ENCODE measurements at places on chromosomes 11 and 22.
A peak's percentile ranks its signal among the peaks of the same experiment; 100 is the strongest.

DNA sequence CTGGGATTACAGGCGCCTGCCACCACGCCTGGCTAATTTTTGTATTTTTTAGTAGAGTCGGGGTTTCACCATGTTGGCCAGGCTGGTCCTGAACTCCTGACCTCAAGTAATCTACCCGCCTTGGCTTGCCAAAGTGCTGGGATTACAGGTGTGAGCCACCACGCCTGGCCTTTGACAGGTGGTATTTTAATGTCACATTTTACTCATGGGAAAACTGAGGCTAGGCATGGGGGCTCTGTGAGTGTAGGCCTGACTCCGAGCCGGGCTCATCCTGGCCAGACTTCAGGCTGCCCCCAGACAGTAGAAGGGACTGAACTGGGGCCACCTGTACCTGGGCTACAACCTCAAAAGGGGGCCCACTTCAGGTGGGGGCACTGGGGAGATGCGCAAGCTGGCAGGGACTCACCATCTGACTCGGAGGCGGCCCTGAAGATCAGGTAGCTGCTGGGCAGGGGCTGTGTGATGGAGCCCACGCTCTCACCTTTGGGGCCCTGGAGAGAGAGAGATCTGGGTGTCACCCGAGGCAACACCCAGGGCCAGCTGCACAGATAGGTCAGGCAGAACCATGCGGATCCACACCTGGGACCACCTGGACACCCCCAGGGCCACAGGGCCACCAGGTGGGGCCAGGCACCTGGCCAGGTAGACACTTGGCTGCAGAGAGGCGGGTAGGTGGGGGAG is 45.8 kb downstream of the OSBPL5 start:
- no peak for DNase-seq

GRCh38 chr11:44133335-44133946 is 38.0 kb downstream of the EXT2 start:
- DNase-seq, result no peak

GRCh38 chr11:73288873-73289707 is 17.0 kb downstream of the P2RY6 start:
- DNase-seq, result peak; percentile 96

DNA sequence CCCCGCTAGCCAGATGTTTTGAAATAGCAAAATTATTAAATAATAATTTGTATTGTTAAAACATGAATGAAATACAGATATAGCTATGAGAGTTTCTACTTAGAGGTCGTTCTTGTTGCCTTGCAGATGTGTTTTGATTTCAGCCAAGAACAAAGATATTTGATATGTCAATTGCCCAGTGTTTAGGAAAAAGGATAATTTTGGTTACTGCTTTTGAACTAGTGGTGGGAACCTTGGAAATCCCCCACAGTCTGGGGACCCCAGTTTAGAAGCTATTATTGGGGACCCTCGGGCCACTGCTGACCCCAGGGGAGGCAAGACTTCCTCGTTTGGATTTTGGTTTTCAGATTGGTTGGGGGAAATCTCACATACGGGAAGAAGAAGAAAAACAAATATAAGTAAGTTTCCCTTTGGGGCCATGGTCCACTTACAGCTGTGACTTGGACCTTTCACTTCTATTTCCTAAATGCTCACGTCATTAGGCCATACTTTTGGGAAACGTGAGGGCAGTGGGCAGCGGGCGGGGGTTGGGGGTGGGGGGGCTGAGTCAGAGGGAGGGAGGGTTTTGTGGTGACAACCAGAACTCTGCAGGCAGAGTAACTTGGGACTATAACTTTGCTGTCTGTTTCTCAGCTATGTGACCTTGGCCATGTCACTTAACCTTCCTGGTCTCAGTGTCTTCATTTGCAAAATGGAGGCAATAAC is 37.0 kb downstream of the LDLRAD3 start:
- no peak for DNase-seq

- DNase-seq, result no peak
Observed at GRCh38 chr22:20013382-20013871, 3.2 kb downstream of the ARVCF start.

DNA sequence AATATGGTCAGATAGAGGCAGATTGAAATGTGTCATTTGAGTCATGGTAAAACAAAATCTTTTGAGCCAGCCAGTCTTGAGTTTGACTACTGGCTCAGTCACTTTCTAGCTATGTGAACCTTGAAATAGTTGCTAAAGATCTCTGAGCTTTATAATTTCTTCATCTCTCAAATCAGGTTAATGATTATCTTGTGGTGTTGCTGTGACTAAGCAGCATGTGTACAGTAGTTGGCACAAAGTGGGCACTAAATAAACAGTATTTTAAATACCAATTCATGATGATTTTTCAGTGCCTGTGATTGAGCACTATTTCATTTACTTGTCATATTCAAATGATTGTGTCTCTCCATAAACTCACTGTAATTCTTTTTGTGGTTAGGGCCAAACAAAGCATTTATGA is 70.8 kb downstream of the RAB38 start:
- peak; percentile 89 for DNase-seq

- DNase-seq, result no peak
Observed at GRCh38 chr11:110130642-110131238, 37.5 kb downstream of the ZC3H12C start.

GRCh38 chr11:60454212-60454611 is 1.4 kb upstream of the MS4A1 start:
- no peak for DNase-seq

- no peak for DNase-seq
Observed at GRCh38 chr22:35660291-35661127, 12.3 kb downstream of the APOL6 start.

DNA sequence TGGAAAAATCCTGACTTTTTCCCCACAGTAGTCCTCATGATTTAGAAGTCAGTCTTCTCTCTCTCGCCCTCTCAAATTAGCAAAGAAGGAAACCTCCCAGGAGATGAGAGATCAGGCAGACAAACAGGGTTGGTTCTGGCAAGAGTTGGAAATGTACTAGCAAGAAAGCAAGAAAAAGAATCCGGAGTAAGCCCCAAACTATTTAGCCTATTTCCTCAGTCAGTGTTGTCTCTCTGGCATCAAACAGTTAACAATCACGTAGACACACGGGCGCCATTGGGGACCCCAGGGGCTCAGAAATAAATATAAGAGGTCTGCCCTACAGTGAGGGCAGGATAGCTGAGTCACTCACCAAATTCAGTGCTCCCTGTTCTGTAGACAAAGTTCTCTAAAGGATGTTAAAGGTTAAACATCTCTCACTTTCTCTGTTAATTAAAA is 4.7 kb downstream of the C11orf52 start:
- DNase-seq, result no peak

- no peak for DNase-seq
Observed at GRCh38 chr11:63761188-63761587, 7.4 kb downstream of the ZFTA start.

DNA sequence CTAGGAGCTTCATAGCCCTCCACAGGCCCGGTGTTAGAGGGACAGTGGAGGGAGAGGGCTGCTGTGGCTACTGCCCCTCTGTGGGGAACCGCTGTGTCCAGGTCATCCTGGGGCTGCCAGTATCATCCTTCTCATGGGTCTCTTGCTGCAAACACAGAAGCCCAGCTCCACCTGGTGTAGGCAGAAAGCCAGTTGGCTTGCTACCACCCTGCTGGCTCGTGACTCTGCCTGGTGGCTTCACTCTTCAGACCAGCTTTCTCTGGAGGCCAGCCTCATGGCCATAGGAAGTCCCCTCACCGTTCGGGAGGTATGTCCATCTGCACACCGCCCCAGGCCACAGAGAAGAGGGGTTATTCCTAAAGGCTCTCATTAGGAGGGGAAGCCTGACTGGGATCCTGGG is 19.4 kb upstream of the SUSD2 start:
- no peak for DNase-seq

GRCh38 chr11:57134284-57134683 is 47.5 kb upstream of the LRRC55 start:
- DNase-seq, result no peak

- no peak for DNase-seq
Observed at GRCh38 chr11:84022201-84022600, 736.0 kb upstream of the CCDC90B start.

GRCh38 chr11:61853698-61854169 is 25.6 kb downstream of the FADS2 start:
- no peak for DNase-seq

GRCh38 chr11:20112291-20113148 is 47.8 kb downstream of the DBX1 start:
- DNase-seq, result peak; percentile 86

GRCh38 chr11:126951465-126951864 is 49.1 kb downstream of the KIRREL3 start:
- no peak for DNase-seq

GRCh38 chr11:11621573-11622339 is at the start of gene GALNT18:
Gene GALNT18, minus strand, starts transcription at chr11:11622005.
- DNase-seq, result peak; percentile 82

DNA sequence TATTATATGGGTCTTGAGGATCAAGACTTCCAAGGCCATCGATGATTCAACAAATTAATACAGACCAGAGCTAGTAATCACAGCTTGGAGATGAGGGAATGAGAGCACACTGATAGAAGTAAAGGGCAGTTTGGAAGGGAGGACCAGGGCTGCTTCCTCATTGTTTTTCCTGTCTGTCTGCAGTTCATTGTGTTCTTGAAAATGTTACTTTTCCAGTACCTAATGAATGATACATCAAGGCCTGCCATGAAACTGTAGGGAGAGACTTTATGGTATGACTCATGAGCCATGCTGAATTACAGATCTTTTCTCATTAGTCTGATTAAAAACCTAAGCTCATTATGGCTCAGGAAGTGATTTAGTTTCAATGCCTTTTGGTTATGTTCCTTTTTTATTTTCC is 855.6 kb downstream of the KCNA4 start:
- DNase-seq, result no peak

- no peak for DNase-seq
Observed at GRCh38 chr11:656426-656825, 19.4 kb downstream of the DRD4 start.

DNA sequence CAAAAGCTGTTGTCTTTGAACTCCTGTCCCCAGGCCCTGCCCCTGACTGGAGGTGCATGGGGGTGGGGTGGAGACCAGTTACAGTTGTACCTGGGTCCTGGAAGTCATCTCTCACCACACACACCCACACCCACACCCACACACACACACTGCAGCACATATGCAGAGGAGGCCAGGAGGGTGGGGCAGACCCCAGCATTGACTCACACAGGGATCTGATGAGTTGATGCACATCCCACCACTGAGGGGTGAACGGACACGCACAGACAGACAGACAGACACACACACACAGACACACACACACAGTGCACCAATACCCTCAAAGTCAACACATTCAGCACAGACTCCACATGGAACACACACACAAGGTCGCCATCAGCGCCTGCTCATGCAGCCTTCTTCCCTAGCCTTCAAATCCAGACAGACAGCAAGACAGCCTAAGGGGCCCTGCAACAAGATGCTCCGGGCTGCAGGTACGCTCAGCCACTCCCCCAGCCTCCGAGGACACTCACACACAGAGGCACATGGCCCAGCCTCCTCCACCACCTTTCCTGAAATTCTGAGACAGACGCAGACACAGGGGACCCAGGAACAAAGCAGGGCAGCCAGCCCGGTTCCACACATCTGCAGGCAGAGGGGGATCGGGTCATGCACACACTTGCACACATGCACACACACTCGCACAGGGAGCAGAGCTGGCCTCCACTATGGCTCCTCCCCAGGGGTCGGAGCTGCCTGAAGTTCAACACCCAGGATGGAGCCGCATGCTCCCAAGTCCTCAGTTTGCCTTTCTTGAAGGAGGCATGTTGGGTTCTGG is 26.5 kb downstream of the SYT7 start:
- DNase-seq, result no peak

GRCh38 chr22:24054356-24054755 is 43.3 kb downstream of the CABIN1 start:
- DNase-seq, result no peak
